ENCODE measurements at places on chromosomes 12 and 14.

- DNase-seq, result no peak
These were observed 180.6 kb upstream of the CAND1 start for GRCh38 chr12:67088401-67089118.

GRCh38 chr12:49489720-49490119, 49.1 kb upstream of the KCNH3 start:
- DNase-seq, result no peak

DNA sequence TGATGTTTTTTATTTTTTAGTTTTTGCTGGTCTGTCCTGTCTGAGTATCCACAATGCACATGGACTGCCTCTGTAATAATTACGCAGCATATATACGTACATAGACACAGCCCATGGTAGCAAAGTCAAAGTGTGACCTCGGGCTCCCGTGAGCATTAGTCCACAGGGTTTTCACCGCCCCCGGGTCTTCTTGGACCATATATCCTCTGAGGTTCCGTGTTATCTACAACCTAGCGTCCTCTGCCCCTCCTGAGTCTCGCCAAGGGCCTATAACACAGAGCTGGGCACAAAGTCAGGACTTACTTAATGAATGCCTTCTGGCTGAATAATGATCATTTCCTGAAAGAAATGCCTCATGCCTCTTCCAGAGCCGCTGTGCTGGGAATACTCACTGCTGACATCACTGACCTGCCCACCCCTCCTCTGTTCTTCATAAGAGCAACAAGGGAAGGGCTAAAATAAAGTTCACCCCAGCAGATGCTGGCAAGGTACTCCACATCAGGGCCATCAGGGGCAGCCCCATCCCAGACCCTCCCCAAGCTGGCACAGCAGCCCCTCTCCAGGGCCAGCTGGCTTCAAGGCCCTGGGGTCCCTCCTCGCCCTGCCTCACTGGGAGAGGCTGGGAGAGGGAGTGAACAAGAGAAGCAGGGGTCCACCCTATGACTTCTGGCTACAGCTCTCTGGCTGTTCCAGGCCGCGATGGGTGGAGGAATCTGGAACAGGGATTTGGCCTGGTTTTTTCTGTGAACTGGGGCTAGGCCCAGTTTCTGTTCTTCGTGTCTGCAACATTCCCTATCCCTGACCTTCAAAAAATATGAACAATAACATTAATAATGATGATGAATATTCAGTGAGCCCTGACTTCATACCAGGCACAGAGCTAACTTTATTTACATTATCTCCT, 7.9 kb downstream of the HDAC7 start:
- no peak for DNase-seq

GRCh38 chr14:101776344-101776743, 14.8 kb downstream of the PPP2R5C start:
- no peak for DNase-seq

GRCh38 chr14:105088812-105089745, 23.8 kb upstream of the GPR132 start:
- DNase-seq, result no peak

- no peak for DNase-seq
These were observed 39.3 kb downstream of the FIGNL2 start for GRCh38 chr12:51809193-51809592.

Measured in stimulated activated naive CD4-positive, alpha-beta T cell (primary cell).